ENCODE measurements at places on chromosomes 12 and 14.

DNA sequence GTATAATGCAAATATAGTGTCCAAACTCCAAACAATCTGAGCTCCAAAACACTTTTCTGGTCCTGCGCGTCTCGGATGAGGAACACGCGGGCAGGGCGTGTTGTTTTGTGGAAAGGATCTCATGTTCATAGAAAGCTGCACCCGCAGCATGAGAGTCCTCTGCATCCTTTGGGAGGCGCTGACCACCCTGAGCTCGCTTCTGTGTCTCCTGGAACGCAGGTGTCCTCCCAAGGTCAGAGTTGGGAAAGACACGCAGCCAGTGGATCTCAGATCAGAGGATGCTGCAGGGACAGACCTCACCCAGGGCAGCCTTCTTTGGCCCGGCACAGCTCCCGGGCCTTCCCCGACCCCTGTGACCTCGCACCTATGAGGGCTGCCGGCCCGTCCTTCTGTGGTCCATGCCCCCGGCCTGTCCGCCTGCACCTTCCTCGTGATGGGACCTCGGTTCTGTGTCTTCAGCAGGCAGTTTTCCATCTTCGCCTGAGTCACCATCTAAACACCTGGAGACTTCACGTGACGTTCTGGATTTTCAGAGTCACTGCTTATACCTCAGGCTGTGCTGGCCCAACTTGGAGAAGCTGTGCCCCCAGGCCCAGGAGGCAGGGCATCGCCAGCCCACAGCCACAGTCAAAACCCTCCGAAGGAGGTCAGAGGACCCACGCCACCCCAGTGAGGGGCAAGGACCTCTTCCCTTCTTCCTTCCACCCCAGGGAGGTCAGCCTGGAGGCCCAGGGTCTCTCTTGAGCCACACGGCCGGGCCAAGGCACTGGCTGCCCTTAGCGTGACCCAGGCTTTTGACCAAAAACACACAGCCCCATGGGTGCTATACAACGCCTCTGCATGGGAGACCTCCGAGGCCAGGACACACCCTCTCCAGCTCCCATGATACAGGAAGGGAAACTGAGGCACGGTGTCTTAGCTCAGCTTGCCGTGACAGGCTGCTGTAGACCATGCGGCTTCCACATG lies 25.9 kb downstream of the MMP17 start:
- DNase-seq, result no peak

DNA sequence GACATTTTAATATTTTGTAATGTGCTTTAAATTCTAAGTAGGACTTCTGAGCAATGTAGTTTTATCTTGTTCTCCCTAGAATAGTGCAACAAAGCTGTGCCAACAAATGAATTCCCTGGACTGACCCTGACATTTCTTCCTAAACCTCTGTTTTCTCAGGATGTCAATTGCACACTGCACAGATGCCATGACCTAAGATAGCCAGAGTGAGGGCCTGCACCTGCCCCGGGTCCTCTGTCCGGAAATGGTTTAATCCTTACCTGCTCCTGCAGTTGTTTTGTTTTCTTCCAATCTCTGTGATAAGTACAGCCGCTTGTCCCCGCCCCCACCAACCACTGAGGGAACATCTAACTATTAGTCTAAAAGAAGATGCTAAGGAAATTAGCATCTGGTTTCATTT lies 831.5 kb downstream of the GALC start:
- no peak for DNase-seq

GRCh38 chr12:124115496-124115895 lies 142.5 kb downstream of the ZNF664 start:
- DNase-seq, result no peak

- DNase-seq, result no peak
Observed at GRCh38 chr12:84698576-84699333, 213.8 kb downstream of the SLC6A15 start.

GRCh38 chr12:122862872-122863701 lies 27.8 kb downstream of the HIP1R start:
- no peak for DNase-seq

GRCh38 chr14:73824127-73824526 lies 27.5 kb upstream of the PTGR2 start:
- DNase-seq, result no peak

- peak; percentile 69 for DNase-seq
Observed at GRCh38 chr14:104433401-104434213, 146.0 kb upstream of the C14orf180 start.

DNA sequence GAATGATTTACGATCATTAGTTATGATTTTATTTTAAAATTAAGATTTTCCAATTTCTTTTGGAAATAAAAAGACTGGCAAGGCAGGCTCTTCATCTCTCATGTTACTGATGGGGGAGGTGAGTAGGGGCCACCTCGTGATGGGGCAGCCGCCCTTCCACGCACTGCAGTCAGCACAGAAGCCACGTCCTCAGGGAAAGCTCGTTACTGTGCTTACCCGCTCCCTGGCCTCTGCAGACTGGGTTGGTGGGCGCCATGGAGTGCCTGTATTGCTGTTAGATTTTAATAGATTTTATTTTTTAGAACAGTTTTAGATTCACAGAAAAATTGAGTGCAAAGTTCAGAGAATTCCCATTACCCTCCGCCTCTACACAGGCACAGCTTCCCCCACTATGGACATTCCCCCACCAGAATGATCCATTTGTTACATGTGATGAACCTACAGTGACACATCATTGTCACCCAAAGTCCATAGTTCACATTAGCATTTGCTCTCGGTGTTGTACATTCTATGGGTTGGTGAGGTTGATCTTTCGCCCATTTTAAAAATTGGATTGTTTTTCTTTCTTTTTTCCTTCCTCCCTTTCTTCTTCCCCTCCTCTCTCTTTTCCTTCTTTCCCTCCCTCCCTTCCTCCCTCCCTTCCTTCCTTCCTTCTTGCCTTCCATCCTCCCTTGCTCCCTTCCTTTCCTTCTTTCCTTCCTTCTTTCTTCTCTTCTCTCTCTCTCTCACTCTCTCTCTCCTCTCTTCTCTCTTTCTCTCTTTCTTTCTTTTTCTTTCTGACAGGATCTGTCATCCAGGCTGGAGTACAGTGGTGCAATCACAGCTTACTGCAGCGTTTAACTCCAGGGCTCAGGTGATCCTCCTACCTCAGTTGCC lies 30.7 kb downstream of the ADGRD1 start:
- DNase-seq, result peak; percentile 24

DNA sequence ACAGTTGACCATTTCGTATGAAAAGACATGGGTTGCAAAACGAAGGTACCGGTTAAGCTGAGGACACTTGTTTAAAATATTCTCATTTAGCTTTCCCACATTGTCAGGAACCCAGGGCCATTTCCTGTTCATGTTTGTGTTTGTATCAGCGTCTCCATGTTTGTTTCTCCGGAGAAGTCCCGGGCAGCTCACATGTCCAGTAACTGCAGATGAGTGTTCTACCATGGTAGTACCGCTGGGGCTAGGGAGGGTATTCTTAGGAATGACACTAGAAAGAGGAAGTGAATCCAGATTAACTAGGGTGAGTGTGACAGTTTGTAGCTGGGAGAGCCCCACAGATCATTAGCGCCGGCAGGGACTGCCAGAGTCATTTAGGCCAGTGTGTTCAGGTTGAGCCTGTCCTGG lies 50.0 kb upstream of the EVL start:
- DNase-seq, result no peak

- no peak for DNase-seq
Observed at GRCh38 chr12:43104494-43104893, 447.5 kb downstream of the ADAMTS20 start.

DNA sequence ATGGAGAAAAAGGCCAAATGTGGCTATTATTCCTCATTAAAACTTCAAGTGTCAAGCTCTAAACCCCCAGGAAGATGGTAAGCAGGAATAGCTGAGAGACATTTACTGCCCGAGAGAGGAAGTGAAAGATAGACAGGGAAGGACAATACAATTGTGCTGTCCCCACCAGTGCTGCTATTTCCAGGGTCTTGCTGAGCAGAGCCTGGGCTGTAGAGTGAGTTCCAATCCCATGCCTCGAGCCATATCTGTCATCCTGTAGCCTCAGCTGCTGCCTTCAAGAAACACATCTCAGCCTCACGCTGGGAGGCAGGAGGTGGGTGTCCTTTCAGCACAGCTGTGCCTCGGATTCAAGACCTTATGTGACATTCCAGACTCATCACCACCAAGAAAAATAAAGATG lies 114.0 kb downstream of the RPAP3 start:
- no peak for DNase-seq

GRCh38 chr12:10617863-10618262 lies 4.5 kb upstream of the MAGOHB start:
- DNase-seq, result no peak

Measured in coronary artery (tissue), 2 donors.